ENCODE measurements at places on chromosomes 1 and 21.

GRCh38 chr1:8752921-8753713 lies 64.3 kb downstream of the RERE start:
- DNase-seq, result no peak

DNA sequence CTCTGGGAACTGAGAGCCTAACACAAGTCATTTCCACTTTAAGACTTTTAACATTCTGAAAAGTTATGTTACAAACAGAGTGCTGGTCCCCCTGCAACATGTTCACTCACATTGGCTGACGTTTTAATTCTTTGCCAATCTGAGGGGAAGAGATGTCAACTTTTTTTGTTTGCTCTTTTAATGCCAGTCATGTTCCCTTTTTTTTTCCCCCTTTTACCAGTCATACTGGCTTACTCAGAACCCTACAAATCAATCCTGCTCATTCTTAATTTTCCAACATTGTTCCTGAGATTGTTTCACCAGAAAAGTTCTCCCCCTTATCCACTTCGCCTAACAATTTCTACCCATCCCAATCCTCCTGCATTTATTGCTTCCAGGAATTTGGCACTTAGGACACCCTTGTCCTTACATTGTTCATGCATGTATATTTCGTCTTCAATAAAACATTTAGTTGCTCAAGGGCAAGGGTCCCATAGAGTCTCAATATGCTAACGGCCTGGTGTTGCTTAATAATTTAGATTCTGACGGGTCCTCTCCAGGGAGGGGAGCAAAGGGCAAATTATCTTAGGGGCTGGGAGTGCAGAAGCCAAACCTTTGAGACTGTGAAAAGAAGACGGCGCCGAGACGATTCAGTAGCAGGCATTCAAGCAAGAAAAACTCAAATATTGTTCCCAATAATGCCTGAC lies 624 bp upstream of the CR1L start:
- no peak for DNase-seq

DNA sequence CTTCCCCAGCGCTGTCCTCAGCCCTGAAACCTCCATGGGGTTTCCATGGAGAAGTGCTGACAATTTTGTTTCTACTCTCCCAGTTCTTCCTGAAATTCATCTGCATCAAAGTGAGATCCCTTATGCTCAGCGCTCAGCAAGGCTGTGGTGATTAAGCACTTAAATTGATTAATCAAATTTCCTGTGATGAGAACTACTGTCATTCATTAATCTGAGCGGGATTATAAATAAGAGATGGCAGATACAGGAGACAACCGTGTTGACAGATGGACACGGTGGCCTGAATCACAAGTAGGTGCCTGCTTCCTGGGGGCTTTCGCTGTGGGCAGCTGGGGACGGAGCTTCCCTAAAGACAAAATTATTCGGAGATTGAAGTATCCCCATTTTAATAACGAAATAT lies 329.1 kb upstream of the VAMP3 start:
- peak; percentile 52 for DNase-seq

DNA sequence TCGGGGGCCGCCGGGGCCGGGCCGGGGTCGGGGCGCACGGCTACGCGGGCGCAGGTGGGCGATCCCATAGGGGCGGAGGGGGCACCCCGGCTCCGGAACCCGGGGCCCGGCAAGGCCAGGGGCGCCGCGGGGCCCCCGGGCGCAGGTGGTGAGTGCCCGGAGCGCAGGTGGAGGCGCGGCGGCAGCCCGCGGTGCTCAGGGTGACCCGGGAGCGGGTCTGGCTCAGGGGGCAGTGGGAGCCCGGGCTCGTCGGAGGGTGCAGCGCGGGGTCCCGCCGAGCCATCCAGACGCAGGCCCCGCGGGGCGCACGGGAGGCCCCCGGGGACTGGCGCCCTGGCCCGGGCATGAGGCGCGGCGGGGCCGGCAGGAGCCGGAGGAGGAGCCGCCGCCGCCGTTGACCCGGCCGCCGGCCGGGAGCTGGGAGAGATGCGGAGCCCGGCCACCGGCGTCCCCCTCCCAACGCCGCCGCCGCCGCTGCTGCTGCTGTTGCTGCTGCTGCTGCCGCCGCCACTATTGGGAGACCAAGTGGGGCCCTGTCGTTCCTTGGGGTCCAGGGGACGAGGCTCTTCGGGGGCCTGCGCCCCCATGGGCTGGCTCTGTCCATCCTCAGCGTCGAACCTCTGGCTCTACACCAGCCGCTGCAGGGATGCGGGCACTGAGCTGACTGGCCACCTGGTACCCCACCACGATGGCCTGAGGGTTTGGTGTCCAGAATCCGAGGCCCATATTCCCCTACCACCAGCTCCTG lies 489 bp downstream of the CELSR2 start:
- no peak for DNase-seq

All from NCI-H524 (cell line).